Esophagus mucosa (tissue), 1 donor: ENCODE measurements at places on chromosomes 2 and 18.
A peak's percentile ranks its signal among the peaks of the same experiment; 100 is the strongest.

DNA sequence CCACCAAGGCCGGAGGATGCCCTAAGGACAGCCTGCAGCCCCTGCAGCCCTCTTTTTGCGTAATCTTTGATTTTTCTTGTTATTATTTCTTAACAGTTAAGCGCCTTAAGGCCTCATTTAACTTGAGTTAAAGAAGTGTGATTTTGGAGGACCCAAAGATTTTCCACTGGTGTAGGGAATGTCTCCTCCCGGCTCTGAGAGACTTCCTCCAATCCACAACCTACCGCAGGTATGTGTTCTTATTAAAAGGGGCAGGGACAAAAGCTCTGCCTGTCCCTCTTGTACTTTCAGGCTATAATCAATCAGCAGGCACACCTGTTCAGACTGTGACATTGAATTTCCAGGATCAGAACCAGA lies 285.1 kb downstream of the PRKCE start:
- ATAC-seq: no peak

GRCh38 chr18:7921938-7922587 lies 354.9 kb downstream of the PTPRM start:
- no peak for ATAC-seq

GRCh38 chr18:25805939-25806338 lies 284.5 kb downstream of the SS18 start:
- no peak for ATAC-seq

DNA sequence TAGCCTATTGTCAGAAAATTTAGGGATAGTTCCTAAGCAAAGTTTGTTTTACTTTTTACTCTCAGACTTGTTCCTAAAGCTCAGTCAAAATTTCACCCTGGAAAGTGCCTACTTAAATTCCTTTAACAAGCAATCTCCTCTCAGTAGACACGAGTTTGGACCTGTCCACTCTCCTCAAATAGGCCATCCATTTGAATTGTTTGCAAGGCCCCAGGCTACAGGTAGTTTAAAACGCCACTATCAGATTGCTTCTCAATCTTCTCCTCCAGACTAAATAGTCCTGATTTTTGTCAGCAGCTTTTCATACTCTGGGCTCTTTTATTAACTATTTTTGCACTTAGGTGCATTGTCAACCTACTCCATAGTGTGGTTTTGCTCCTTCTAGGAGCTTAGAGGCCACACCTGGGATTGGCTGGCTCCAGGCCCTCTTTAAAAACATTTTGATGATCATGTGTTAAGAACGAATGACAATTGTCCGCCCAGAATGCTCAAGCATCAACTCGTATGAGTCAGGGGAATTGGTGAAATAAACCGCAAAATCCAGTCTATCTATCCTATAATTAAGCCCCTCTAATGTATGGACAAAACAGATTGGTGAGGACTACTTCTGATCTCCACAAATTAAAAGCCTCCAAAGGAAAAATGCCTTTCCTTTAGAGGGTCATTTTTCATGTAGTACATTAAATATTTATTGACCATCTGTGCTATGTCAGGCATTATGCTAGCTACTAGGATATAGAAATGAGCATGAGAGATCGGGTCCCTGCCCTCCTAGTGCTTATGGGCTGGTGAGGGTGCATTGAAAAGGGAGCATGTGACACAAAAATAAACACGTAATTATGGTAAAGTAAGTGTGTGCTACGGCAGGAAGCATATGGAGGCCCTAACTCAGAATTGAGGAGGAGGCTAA lies 333.8 kb upstream of the TNP1 start:
- ATAC-seq: no peak

- no peak for ATAC-seq
Measured at GRCh38 chr2:236257136-236257535, 7.1 kb downstream of the ASB18 start.

DNA sequence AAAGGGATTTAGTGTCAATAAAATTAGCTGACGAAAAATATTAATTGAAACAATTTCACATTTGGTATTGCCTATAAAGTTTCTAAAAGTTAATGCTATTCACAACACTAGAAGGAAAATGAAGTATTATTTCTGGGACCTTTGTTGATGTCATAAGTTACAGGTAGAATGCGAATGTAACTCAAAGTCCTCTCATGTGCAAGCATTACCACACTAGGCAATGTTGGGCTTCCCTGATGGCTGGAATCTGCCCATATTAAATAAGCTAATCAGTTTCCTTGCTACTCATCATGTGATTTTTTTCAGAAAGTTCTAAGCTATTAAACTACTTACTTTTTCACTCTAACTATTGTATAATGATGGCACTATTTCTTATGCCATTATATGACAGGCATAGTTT lies 44.6 kb downstream of the COBLL1 start:
- no peak for ATAC-seq

GRCh38 chr18:22912835-22913234 lies 20.3 kb upstream of the RBBP8 start:
- ATAC-seq: peak; percentile 68

DNA sequence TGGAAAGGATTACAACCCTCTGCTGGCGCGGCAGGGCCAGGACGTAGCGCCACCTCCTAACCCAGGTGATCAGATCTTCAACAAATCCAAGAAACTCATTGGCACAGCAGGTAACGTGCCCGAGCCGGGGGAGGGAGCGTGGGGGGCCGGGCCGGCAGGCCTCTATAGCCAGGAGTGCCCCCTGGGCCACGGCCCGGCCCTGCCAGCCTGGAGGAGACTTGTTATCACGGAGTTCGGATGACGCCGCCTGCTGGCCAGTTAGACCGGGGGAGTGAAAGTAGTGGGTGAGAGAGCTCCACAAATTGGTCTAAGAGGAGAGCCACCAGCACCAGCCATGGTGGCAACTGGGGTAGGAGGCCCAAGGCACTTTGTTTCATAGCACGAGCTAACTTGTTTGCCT lies 8.6 kb upstream of the TMEM214 start:
- no peak for ATAC-seq

GRCh38 chr18:24632158-24632988 lies 171.9 kb downstream of the HRH4 start:
- no peak for ATAC-seq

DNA sequence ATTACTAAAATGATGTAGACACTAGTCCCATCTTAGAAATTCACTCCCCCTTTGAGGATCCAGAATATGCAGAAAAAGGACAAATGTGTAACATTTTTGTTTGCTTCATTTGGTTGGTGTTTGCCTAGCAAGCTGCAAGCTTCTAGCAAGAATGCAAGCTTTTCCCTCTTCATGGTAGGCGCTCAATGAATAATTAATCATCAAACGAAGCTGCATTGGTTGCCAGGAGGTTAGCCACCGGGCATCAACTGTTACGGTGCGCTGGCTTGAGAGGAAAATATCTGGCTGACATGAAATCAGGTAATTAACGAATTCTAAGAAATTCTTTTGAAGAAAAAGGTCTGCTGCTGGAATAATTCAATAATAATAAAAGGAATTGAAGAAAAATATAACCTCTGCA lies 341.0 kb upstream of the KYNU start:
- ATAC-seq: no peak

DNA sequence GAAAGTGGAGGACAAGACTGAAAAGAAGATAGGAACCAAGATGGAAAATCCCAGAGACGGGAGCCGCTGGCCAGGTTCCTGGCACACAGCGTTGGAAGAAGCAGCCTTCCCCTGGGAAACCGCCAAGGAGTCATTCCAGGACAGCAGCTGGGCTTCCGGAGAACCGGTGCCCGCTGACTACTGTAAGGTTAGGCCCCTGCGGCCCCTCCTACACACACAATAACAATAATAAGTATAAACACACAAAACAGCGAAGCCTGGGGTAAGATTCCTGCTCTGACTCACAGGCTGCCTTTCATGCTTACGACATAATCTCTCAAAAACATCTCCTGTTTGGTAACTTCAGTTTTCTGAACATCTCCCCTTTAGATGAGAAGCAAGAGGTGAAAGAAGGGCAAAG lies 28.1 kb upstream of the MYCN start:
- ATAC-seq: peak; percentile 82

- ATAC-seq: no peak
Measured at GRCh38 chr18:34117319-34117718, 107.4 kb downstream of the NOL4 start.
